Natural killer cell treated with Interleukin-12 subunit alpha and Interleukin-12 subunit beta and Interleukin-15 and Interleukin-18, amount 100 ng/mL, for 72 hours (primary cell): ENCODE measurements at places on chromosomes 12 and 14.

- DNase-seq: no peak
Measured at GRCh38 chr12:99392091-99392850, 255.3 kb upstream of the GARIN6 start.

- DNase-seq: no peak
Measured at GRCh38 chr12:89382328-89382727, 30.0 kb upstream of the DUSP6 start.

DNA sequence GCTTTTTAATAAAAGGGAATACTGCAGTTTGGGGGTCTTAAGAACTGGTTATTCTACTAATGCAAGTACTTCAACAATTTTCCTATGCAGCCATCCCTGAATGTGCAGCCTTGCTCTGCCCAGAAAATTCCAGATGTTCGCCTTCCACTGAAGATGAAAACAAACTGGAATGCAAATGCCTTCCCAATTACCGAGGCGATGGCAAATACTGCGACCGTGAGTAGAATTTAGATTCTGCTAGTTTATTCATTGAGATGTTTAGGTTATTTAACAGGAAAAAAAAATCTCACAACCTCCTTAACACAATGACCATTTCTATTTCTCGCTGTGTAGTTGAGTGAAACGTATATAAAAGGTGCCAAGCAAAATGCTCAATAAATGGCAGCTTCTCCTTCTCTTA lies 49.9 kb downstream of the STAB2 start:
- DNase-seq: no peak

GRCh38 chr12:121530600-121531355 lies 50.0 kb downstream of the KDM2B start:
- DNase-seq: peak; percentile 92

DNA sequence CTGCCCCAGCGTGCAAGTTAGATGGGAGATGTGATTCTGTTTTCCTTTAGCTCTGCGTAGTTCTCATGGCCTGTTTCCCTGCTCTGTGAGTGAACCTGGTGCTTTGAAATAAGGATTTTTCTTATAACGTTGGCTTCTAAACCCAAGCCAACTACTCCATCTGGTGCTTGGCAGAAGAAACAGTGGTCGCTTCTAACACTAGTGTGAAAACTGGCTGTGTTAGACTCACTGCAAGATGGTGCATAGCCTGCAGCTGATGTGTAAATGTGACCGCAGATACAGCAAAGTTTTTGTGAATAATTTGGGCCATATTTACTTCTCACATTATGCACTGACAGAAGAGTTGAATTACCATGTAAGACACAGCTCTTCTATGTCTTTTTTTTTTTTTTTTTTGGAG lies 12.2 kb downstream of the GTF2H3 start:
- no peak for DNase-seq

- no peak for DNase-seq
Measured at GRCh38 chr14:30888480-30889243, 14.3 kb downstream of the COCH start.

GRCh38 chr14:31926123-31926522 lies 151.0 kb upstream of the ARHGAP5 start:
- DNase-seq: no peak

DNA sequence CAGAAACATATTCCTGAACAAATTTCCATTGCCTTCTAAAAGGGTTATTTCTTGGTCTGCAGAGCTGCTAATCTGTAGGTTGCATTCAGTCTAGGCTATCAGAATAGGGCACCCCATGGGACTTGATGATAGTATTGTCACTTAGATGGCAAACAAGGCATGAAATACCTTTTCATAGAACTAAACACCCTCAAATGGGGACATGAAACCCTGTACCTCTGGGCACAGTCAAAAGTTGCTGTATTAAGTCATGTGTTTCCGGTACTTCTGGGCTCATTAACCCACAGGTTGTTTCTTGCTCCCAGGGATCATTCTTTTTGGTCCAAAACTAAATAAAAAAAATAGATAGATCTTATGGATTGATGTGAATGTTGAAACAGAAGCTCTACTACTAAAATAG lies 930.4 kb downstream of the NRXN3 start:
- no peak for DNase-seq

GRCh38 chr12:30564394-30564793 lies 131.3 kb downstream of the IPO8 start:
- DNase-seq: no peak

GRCh38 chr14:77055306-77055705 lies 26.8 kb upstream of the IRF2BPL start:
- no peak for DNase-seq

DNA sequence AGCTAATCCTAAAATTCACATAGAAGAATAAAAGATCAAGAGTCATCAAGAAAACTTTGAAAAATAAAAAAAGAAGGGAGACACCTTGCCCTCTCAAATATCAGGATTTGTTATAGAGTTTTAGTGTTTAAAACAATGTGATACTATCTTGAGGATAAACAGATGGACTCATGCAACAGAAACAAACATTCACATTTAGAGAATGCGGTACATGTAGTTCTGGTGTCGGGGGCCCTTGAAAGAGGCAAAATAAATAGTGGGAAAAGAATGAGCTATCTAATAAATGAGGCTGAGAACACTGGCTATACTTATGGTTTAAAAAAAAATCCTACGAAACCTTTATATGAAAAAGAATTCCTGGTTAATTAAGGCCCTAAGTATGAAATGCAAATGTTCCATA lies 127.7 kb downstream of the LLPH start:
- DNase-seq: no peak

DNA sequence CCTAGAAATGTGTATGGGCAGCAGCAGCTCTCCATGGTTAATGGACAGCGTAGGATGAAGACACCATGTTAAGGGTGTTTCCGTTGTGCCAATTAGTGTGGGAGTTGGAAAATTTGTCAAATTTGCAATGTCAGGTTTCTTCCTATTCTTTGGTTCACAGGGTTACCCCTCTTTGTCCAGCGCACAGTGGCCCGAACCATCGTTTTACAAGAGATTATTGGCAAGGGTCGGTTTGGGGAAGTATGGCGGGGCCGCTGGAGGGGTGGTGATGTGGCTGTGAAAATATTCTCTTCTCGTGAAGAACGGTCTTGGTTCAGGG lies 26.0 kb upstream of the TAMALIN start:
- no peak for DNase-seq

- DNase-seq: no peak
Measured at GRCh38 chr12:12456637-12457036, 99.8 kb downstream of the BORCS5 start.

- DNase-seq: no peak
Measured at GRCh38 chr14:58872061-58872460, 234.3 kb downstream of the DACT1 start.

DNA sequence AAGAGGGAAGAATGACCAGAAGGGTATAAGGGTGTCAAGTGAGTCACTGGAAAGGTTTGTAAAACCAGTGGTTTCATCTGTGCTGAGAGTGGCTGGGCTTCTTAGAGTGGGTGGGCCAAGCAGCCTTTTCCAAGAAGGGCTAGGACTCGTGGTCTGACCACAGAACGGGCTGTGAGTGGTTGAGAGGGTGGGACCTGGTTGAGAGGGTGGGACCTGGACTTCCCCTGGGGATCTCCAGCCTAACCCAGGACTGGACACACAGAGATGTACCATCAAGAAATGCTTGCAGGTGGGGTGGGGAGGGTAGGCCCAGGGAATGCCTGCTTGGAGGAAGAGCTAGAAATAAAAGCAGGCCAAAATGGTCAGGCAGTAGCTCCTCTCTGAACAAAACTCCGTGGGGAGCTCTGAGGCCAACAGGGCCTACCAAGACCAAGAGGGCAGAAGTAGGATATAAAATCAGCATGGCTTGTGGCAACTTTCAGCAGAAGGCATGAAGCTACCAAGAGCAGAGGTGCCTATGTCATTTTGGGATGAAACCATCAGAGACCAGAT lies 140.5 kb downstream of the FOXN3 start:
- peak; percentile 97 for DNase-seq

DNA sequence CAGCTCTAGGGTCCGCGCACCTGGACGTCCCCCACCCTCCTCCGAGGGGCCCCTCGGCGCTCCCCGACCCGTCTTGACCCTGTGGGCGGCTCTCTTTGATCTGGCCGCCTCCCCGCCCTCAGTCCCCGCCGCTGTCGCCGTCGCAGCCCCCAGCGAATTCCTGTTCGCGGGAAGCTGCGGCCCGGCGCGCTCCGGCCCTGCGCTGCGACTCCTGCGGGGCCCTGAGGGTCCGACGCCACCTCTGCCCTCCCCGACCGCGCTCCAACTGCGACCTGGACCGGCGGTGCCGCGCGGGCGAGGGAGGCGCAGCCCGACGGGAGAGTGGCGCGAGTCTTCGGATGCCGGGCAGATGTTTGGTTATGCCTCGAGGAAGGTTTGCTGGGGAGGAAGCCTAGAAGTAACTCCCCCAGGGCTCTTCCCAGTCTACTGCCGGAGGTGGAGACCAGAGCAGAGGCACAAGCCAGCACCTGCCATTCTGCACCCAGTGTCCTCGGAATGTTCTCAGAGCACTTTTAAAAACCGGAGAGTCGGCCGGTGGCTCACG lies 440 bp upstream of the ISM2 start:
- DNase-seq: no peak

- no peak for DNase-seq
Measured at GRCh38 chr14:55450124-55450523, 9.7 kb upstream of the TBPL2 start.

- no peak for DNase-seq
Measured at GRCh38 chr12:9184276-9184675, 23.9 kb downstream of the PZP start.

GRCh38 chr12:7123806-7124522 lies 4.7 kb downstream of the RBP5 start:
- DNase-seq: no peak

- DNase-seq: no peak
Measured at GRCh38 chr12:112822056-112822455, 30.5 kb downstream of the RPH3A start.

DNA sequence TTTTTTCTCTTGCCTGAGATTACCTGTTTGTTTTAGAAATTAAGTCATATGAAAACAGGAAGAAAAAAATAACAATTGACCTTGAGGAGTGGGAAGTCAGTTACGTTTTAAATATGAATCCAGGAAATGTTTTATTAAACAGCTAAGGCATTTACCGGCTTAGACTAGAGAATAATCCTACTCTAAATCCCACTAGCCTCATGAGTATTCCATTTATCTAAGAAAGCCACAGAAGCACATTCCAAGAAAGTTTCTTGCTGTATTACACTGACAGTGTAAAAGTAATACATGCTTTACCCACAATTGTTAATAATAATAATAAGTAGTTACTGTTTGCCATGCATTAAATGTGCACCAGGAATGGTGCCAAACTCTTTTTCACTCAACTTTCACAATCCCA lies 90.9 kb downstream of the BMP4 start:
- DNase-seq: no peak

DNA sequence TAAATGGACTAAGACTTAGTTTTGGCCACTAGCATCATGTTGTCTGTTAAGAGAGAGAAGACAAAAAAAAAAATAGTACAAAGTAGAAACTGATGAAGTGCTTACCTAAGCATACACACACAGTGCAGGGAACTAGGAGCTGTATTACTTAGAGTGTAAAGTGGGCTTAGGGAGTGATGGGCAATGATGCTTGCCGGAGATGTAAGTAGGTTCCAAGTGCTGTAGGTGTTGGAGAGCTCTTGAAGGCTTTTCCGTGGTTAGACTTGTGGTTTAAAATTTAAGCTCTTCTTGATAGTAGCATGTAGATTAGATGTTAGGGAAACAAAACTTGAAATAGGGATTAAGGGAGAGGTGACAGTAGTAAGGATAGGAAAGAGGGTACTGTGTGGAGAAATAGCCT lies 34.7 kb downstream of the MIA2 start:
- no peak for DNase-seq

DNA sequence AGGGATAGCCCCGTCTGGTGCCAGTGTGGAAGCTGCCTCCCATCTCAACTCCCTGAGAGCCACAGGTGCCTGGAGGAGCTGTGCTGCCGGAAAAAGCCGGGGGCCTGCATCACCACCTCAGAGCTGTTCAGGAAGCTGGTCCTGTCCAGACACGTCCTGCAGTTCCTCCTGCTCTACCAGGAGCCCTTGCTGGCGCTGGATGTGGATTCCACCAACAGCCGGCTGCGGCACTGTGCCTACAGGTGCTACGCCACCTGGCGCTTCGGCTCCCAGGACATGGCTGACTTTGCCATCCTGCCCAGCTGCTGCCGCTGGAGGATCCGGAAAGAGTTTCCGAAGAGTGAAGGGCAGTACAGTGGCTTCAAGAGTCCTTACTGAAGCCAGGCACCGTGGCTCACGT lies 25.5 kb upstream of the P2RX4 start:
- no peak for DNase-seq

- DNase-seq: no peak
Measured at GRCh38 chr12:86104087-86104486, 152.1 kb downstream of the MGAT4C start.

DNA sequence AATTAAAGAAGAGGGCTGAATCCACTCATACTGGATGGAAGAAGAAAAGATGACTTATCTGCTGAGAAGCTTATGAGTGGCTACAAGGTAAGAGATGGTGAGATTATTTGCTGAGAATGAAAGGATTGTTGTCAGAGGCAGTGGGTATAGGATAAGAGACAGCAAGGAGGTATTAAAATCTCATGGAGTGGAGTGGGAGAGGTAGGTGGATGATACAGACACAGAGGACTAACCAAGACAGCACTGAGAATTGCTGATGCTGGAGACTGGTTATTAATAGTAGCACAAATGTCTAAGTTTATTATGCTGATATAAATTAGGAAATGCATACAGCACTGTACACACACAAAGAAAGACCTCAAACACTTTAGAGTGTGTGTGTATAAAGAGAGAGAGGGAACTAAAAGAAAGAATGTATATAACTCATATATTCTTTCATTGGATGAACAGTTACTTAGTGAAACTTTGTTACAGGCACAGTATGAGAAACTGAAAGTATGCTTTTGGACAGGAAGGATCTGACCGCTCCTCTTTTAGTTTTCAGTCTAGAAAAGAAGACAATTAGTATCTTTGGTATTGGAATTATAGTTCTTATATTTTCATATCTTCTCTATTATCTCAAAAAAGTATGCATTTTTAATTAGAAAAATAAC lies 543.1 kb downstream of the LRFN5 start:
- DNase-seq: no peak

DNA sequence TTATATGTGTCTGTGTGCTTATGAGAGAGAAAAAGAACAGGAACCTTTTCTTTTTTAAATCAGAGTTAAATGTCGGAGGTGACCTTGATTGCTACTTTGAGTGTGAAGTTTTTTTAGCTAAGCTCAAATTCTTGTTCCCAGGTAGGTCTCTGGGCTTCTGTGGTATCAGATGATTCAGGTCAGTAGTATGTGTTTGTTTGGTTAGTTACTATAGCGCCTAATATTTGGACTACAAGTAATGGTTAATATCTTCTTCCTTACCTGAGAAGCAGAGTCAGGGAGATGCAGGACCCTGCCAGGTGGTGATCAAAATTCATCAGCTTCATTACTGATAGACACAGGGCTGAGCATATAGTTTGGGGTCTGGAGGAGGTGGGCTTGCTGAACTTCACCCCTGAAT lies 30.8 kb downstream of the ADCK1 start:
- no peak for DNase-seq
